Skeletal muscle tissue (tissue), 5 donors: ENCODE measurements at places on chromosomes 16 and 17. TPM values are rescaled to one million over a fixed set of nuclear protein-coding genes. Genes with fewer than 3 reads are reported as not detected.

PRDM7 gene
- not detected for total RNA-seq

LAT gene
- 0.52 TPM for total RNA-seq

CDRT15 gene
- not detected for total RNA-seq

KRTAP9-4 gene
- not detected for total RNA-seq

KRTAP17-1 gene
- not detected for total RNA-seq

PMP22 gene
- total RNA-seq: 92.9 TPM

LGALS9B gene
- total RNA-seq: not detected

RAPGEFL1 gene
- 1.0 TPM for total RNA-seq

C16orf96 gene
- total RNA-seq: 0.52 TPM

HBA1 gene
- 2,922 TPM for total RNA-seq

CTRB2 gene
- not detected for total RNA-seq

CDRT4 gene
- total RNA-seq: 1.6 TPM

CHCT1 gene
- total RNA-seq: 1.6 TPM

NME3 gene
- total RNA-seq: 20.4 TPM

UMOD gene
- not detected for total RNA-seq

CRYBA1 gene
- total RNA-seq: not detected

CTRL gene
- 1.0 TPM for total RNA-seq
